ENCODE measurements at places on chromosomes 12 and 14. TPM values are rescaled to one million over a fixed set of nuclear protein-coding genes. Genes with fewer than 3 reads are reported as not detected.

DNA sequence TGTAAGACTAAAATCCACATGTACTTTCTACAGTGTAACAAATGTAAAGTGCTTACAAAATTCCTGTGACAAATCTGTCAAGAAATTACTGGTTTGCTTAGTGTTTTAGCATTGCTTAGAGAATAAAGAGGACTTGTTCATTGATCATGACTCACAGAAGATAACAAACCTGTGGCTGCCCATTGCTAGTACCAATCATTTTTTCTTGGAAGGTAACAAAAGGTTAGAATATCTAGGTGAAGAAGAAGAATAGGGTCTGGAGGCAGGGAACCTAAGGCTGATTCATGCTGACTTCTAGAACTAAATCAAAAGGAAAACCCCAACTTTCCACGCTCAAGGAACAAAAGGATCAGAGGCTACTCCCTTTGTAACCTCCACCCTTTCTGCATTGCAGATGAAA lies 232.7 kb upstream of the ABCD2 start:
- no peak for DNase-seq

DNA sequence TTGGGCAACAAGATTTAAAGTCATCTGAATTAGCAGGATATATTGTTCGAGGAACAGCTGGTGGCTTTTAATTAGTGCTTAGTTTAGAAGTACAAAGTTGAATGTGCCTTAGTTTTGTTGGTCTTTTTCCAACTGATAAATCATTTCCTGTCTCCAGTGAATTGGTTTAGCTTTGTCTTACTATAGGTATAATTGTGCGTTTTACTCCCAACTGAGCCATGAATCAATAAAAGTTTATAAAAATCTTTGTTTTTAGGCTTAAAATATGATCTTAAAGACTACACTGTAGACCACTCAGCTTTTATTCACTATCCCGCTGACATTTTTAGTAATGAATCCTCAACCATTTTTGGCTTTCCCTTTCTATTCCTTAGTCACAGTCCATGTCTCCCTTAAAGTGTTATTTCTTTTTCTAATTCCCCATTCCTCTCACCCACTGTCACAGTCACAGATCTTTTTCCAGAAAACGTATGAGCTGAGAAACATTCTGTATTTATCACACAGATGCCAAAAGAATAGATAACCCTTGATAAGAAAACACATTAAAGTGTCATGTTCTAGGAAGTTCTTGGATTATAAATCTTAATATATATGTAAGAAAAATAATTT lies 34.0 kb upstream of the ALG10 start:
- no peak for DNase-seq

DNA sequence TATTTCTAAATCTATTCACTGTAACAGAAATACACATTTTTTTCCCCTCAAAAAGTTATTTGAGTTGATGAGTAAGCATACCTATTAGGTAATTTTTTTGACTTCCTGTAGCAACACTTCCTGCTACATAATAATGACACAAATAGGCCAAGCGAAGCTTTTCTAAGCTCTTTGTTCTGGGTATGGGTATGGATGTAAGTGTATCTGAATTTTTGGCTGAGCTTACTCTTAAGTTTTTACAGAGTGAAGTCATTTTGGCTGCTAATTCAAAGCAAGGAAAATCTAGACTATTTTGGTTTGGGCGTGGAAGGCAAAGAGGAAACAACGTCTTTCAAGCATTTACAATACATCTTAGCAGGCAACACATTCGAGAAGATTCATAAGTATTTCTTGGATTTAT lies 1206.0 kb upstream of the FLRT2 start:
- no peak for DNase-seq

- DNase-seq: peak; percentile 80
Measured at GRCh38 chr14:68794130-68794850, 1.4 kb upstream of the ZFP36L1 start.

GRCh38 chr12:58105225-58106119 lies 164.1 kb downstream of the ATP23 start:
- no peak for DNase-seq

DNA sequence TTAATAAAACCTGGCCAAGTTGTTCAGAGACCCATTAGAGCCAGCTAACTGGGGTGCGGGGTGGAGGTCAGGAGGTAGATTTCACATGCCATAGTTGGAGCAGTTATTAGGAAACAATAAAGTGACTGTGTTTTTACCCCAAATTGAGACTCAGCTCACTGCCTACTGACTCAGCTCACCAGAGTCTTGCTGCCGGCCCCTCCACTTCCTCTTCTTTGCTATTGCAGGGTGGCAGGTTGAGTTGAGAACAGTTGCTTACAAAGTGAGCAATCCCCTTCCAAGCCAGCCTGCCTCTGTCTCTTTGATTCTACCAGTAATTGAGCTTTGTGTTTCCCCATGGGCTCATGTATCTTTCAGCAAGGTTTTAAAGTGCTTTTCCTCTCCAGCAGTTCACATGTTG lies 12.9 kb downstream of the ST8SIA1 start:
- DNase-seq: peak; percentile 1

GRCh38 chr12:7638760-7639555 lies 26.8 kb downstream of the APOBEC1 start:
- peak; percentile 68 for DNase-seq

DNA sequence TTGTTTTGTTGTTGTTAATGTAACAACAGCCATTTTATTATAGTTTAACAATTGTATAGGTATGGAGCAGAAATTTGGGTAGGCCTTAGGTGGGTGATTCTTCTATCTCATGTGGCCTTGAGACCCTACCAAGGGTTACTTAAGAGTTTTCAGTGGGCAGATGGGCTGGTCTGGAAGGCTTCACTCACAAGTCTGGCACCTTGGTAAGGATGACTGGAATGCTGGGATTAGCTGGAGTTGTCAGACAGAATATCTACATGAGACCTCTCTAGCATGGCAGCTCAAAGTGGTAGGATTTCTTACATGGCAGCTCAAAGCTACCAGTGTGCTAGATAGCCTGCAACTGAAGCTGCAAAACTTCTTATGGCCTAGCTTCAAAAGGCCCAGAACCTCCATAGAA lies 2.2 kb upstream of the MARS1 start:
- no peak for DNase-seq

DNA sequence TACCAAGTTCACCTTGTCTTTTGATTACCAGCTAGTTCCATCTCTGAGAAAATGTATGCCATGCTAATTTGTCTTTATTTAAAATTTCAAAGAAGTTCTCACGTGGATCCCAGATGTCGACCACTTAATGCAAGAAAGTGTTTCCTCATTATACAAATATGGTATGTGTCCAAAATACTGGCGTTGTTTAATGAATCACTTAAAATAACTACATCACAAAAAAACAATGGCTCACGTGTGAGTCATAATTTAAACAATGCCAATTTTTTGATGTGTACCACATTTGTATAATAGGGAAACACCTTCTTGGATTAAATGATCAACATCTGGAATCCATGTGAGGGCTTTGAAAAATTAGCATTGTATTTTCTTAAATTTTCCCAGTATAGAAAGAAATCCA lies 40.8 kb downstream of the DBX2 start:
- no peak for DNase-seq

GRCh38 chr12:9651265-9651729 lies 18.2 kb upstream of the CLEC2D start:
- DNase-seq: peak; percentile 63

DNA sequence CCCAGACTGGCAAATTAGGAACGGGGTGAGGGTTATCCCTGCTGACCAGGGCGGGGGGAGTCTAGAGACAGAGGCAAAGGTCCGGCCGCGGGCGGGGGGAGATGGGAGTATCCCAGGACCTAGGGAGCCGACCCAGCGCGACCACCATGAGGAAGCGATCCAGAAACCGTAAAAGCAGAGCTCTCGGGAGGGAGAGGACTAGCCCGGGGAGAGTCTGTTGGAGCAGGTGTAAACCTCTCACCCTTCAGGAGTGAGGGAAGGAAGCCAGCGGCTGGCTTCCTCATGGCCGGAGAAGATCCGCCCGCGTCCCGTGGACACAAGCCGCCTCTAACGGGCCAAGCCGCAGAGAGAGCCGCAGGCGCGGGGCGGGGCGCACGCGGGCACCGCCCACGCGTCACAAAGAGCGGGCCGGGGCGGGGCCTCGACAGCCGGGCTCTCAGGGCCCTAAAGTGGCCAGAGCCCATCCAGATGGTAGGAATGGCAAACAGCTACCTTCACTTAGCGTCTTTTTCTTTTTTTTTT lies at the start of gene ACRBP:
ACRBP (minus strand) TSS at position 350 of the 522 bp plus-strand sequence; CDS start at position 284, 66 bp downstream.
- DNase-seq: no peak

GRCh38 chr12:91706466-91706865 lies 439.2 kb downstream of the BTG1 start:
- DNase-seq: no peak

DNA sequence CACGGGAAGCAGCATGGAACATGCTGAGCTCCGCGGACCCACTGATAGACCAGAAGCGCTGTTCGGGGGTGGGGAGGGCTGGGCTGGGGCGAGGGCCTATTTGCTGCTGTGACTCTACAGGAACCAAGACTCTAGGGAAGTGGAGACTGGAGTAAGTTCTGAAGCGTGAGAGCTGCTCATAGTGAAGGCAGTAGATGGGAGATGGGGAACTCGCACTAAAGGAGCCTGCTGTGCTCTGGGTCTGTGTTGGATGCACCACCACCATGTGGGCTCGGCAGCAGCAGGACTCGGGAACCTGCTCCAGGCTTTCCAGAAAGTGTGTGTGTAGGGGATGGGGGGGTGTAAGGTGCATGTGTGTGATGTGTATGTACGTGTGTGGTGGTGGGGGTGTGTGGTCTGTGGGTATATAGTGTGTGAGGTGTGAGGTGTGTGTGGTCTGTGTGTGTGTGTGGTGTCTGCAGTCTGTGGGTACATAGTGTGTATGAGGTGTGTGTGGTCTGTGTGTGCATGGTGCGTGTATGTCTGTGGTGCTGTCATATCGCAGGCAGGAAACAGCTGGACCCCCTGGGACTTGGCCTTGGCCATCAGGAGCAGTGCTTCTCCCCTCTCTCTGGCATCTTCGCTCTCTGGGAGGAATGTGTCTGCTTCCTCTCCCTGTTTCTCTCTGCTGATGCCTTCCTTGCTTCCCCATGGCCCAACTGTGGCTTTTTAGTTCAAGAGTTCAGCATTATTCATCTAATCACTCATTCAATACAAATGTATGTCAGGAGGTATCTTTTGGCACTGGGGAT lies 378.9 kb downstream of the FUT8 start:
- peak; percentile 5 for DNase-seq

DNA sequence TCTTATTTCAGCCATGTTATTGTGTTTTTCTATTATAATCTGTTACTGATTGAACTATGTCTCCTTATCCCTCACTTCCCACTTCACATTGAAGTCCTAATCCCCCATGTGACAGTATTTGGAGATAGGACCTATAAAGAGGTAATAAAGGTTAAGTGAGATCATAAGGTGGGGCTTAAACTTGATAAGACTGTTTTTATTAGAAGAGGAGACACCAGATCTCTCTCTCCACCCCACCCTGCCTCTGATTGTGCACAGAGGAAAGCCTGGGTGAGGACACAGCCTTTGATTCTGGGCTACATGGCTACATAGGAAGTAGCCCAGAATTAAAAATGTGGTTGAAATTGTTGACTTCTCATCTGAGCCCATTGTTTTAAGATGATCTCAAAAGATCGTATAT lies 414.7 kb downstream of the SLC16A7 start:
- DNase-seq: no peak

- no peak for DNase-seq
Measured at GRCh38 chr12:45431126-45431525, 215.2 kb downstream of the ANO6 start.

GRCh38 chr12:125135906-125136305 lies 70.7 kb downstream of the AACS start:
- no peak for DNase-seq

DNA sequence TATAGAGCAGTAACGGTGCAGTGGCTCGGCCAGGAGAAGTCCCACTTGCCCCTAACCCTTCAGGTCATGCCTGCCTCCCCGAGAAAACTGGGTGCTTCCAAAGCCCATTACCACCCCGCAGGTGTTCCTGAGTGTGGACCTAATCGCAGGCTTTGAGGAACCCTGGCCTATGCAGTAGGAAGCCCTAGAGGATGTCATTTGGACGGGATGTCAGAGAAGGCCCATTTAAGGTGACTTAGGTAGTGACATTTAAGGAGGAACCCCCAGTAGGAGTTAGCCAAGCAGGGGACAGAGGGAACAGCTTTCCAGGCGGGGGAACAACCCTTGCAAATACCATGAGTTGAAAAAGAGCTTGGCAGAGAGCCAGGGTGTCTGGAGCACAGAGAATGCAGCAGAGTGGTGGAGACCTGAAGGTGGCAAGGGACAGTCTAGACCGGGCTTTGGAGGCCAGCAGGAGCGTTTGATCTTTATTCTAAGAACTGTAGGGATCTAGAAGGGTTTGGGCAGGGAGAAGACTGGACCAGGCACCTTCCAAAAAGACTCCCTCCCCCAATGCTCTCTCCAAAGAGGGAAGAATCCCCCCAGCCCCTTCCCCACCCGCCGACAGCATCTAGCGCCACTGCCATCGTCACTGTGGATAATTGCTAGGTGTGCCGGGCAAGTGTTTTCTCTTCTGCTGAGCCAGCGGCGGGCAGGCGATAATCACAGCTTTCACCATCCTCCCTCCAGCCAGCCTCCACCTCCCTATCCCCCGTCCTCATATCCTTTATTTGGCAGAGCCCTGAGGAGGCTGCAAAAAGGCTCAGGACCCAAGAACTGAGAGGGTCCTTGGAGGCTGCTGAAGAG lies 33.3 kb upstream of the BEGAIN start:
- no peak for DNase-seq

DNA sequence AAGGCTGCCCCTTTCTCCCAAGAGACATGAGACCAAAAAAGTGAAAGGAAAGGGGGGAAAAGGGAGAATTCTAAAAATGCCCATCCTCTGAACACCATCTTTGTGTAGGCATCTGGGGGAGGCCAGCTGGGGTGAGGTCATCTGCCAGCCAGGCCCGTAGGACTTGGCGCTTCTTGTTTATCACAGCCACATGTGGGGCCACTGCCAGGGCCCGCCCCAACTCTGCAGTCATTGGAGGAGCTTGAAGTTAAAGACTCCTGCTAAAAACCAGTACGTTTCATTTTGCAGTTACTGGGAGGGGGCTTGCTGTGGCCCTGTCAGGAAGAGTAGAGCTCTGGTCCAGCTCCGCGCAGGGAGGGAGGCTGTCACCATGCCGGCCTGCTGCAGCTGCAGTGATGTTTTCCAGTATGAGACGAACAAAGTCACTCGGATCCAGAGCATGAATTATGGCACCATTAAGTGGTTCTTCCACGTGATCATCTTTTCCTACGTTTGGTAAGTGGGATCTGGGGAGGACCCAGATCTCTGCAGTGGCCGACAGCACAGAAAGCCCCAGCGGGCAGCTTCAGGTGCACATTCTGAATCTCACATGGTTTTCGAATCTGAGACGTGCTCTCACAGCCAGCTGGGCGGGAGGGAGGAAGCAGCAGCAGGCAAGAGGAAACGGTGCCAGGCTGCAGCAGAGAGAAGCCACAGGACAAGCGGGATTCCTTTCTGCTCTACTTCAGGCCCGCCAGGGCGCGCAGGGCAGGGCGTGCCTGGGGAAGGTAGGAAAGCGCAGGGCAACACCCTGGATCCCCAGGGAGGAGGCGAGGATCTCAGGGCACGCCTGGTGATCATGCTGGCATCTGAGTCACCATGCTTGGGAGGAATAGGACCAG lies at the start of gene P2RX7:
P2RX7 (plus strand) TSS at position 276 of the 881 bp plus-strand sequence; CDS start at position 371, 95 bp downstream.
- DNase-seq: peak; percentile 69

GRCh38 chr14:22597771-22598098 lies 365 bp upstream of the ABHD4 start:
- DNase-seq: no peak

GRCh38 chr12:109239179-109239578 lies 69.9 kb downstream of the FOXN4 start:
- DNase-seq: no peak

Gene NANOG
- total RNA-seq: not detected

Gene YAF2
- 17.3 TPM for total RNA-seq

Gene DGKA
- total RNA-seq: 46.2 TPM

Gene TAS2R50
- total RNA-seq: not detected

Gene FAM90A1
- total RNA-seq: not detected

Gene KLRC3
- total RNA-seq: not detected

Gene PPM1A
- 7.8 TPM for total RNA-seq

Gene NAV3
- total RNA-seq: 58.0 TPM
